ENCODE measurements at places on chromosomes 6 and 20.

- DNase-seq = no peak
Measured at GRCh38 chr6:75551367-75551952, 50.2 kb upstream of the SENP6 start.

DNA sequence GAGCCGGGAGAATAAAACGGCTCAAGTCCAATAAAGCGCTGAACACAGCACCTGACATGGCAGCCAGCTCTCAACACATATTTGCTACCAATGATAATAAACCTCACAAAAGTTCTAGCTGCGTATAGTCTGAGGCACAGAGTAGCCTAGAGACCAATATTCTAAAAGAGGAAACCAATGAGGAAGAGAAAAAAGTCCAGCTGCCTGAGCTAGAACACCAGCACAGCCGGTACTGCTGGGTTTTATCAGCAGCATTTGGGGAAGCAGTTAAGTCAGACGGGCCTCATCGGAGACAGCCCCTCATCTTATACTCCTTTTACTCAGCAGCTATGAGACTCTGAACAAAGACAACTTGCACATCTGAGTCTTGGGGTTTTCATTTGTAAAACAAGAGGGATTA lies 2.4 kb upstream of the RTF2 start:
- DNase-seq = no peak

DNA sequence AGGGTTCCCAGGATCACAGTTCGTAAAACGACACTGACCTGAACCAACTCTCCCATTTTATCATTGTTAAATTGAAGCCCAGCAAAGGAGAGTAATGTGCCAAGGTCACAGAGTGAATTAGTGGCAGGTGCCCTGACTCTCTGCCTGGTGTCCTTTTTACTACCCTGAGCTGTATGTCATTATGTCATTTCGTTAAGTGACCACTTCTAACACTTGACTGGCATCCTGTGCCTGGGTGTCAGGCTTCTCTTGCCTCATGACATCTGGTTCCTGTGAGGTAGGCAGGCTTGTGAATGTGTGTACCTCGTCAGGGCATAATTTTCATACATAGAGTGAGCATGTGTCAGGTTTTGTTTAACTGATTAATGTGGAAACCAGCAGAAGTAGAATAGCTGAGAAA lies 48.6 kb downstream of the RALY start:
- DNase-seq = no peak

- DNase-seq = no peak
Measured at GRCh38 chr20:59688999-59689398, 84.7 kb downstream of the PHACTR3 start.

DNA sequence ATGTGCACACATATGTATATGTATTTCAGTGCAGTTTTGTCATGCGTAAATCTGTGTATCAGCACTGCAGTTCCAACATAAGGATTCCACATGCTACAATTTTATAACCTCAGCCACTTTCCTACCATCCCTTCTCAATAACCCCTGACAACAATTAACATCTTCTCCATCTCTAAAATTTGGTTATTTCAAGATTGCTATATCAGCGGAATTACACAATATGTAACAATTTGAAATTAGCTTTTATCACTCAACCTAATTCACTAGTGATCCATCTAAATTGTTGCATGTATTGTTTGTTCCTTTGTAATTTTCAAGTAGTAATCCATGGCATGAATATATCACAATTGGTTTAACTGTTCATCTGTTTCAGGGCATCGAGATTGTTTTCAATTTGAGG lies 511.3 kb downstream of the HAO1 start:
- DNase-seq = no peak

DNA sequence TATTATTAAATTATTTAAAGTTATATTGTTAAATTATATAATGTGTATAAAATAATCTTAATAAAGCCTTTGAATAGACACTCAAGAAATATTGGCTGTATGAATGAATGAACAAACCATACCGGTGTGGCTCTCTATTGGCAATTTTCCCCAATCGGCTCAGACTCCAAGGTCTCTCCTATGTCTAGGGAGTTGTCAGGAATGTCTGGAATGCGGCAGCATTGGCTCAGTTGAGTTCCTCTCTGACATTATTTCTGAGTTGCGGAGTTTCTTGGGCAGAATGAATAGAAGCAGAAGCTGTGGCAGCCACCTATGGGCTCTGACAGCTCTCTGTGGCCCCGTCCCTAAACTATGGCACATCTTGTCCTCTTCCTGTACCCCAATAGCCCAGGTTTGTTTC lies 111.0 kb downstream of the SOBP start:
- no peak for DNase-seq

- no peak for DNase-seq
Measured at GRCh38 chr6:60643870-60644269, 1642.2 kb downstream of the KHDRBS2 start.

DNA sequence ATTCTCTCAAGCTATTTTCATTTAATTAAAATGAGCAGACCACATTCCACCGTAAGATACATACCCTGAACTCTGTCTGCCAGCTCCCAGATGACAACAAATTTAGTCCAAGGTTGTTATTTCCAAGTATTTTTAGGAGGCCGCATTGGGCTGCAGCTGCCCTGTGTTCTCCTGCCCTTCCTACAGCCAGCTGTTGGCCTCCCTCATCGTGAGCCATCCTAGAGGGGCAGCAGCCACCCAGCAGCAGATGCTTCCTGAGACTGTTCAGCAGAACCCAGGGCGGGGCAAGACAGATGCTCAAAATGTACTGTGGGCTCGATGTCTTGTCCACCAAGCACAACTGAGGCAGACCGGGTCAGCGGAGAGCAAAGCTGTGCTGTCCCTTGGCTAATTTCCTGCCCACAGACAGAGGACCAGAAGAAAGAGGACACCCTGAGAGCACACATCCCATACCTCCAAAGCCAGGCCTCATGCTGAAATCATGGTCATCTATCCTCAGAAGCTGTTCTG lies 16.4 kb downstream of the GABRR1 start:
- DNase-seq = no peak

DNA sequence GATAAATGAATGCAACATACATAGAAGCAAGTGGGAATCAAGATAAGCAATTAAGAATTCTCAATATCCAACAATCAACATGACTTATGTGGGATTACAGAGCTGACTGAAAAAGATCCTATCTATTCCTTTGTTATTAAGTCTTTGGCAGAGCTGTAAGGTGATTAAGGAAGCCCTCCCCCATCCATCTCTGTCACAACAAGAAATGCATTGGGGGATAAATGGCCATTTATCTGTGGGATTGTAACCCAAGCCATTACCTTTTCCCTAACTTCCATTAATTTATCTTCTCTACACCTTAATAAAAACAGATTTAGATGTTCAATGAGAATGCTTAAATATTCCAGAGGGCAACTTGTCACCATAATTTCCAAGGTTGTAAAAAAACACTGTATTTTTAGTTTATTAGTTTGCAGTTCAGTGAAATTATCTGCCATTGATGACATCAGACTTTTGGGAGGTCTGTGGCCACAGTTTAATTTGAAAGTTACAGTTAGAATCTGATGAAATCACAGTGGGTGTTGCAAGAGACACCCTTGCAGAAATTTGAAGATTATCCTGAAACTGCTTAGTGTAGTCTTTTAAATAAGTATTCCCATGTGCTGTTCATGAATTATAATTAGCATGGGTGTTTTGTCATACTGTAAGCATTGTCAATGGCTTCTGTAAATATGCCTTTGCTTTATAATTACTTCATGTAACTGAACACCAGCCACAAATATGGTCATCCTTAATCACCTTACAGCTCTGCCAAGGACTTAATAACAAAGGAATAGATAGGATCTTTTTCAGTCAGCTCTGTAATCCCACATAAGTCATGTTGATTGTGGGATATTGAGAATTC lies 49.4 kb upstream of the FYN start:
- DNase-seq = no peak

GRCh38 chr6:36928547-36928918 lies 26.0 kb upstream of the PI16 start:
- no peak for DNase-seq

GRCh38 chr6:45813943-45814342 lies 201.7 kb downstream of the CLIC5 start:
- no peak for DNase-seq

GRCh38 chr6:624979-625378 lies 31.9 kb downstream of the HUS1B start:
- DNase-seq = no peak

- no peak for DNase-seq
Measured at GRCh38 chr20:8601542-8601912, 467.4 kb upstream of the PLCB4 start.

DNA sequence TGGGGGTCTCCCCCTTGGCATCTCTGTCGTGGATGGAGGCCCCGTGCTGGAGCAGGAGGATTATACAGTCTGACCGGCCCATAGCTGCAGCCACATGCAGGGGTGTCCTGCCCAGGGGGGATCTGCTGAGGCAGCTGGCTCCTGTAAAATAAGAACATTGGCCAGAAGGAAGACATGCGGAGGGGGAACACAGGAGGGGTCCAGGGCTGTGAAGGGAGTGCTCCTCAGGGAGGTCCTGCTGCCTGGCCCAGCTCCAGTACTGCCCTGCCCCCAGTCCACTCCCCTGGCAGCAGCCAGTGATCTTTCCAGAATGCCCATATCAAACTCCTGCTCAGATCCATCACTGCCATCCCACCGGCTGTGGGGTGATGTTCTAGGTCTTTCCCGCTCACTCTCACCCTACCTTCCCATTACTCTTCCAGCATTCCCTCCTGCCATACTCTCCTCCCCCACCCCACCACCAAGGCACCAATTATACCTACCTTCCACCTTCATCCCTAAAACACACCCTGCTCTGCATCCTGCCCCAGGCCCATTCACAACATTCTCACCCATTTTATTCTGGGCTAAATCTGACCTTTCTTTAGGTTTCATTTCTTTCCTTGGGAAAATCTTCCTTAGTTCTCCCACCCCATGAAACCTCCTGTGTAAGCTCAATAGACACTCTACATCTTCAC lies 9.7 kb downstream of the ANKRD60 start:
- no peak for DNase-seq

- no peak for DNase-seq
Measured at GRCh38 chr6:88368071-88368787, 202.1 kb upstream of the CNR1 start.

DNA sequence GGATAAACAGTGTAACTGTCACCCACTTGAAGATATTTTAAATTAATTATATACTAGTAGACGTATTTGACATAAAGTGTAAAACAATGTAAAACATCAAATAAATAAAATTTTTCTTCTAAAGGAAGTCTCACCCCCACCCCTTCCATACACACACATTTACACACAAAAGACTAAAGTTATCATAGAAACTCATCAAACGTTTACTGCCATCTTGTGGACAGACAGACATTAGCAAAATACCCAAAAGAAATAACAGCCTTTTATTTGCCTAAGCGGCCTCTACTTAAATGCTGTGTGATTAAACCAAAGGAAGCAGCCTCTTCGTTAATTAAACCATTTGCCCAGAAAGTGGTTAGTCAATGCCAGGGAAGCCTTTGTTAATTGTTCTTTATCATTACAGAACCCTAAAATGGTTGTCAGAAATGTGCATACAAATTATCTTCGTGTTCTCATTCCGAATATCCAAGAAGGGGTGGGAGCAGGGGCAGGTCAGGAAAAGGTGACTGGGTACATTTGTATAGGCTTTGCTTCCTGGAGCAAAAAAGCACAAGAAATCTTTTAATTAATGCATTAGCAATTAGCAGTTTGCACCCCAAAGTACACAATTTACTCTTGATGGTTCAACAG lies 176.2 kb upstream of the SASH1 start:
- DNase-seq = no peak

DNA sequence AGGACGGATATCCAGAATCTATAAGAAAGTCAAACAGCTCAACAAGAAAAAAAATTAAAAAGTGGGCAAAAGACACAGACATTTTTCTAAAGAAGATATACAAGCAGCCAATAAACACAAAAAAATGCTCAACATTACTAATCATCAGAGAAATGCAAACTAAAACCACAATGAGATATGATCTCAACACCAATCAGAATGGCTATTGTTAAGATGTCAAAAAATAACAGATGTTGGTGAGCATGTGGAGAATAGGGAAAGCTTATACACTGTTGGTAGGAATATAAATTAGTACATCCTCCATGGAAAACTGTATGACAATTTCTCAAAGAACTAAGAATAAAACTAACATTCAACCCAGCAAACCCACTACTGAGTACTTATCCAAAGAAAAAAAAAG lies 23.3 kb upstream of the OSTM1 start:
- no peak for DNase-seq

Measured in stimulated activated CD4-positive, alpha-beta T cell treated with anti-CD3 and anti-CD28 coated beads, Interleukin-1b, Interleukin-23, amount 100 ng/mL, for 1 hour (primary cell).